GM04504 (cell line): ENCODE measurements at places on chromosomes 3 and 15.

DNA sequence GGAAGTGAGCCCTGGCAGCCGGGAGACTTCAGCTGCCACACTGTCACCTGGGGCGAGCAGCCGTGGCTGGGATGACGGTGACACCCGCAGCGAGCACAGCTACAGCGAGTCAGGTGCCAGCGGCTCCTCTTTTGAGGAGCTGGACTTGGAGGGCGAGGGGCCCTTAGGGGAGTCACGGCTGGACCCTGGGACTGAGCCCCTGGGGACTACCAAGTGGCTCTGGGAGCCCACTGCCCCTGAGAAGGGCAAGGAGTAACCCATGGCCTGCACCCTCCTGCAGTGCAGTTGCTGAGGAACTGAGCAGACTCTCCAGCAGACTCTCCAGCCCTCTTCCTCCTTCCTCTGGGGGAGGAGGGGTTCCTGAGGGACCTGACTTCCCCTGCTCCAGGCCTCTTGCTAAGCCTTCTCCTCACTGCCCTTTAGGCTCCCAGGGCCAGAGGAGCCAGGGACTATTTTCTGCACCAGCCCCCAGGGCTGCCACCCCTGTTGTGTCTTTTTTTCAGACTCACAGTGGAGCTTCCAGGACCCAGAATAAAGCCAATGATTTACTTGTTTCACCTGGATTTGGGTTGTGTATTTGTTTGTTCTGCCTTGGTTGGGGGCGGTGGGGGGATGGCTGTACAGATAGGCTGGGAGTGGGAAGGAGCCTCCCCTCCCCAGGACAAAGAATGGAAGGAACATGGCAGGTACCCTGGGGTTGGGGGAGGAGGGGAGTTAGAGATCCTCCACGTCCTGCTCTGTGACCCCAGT is 2.9 kb upstream of the GRM2 start:
- no peak for DNase-seq

- DNase-seq, result no peak
Observed at GRCh38 chr3:71277341-71277740, 306.2 kb downstream of the FOXP1 start.

DNA sequence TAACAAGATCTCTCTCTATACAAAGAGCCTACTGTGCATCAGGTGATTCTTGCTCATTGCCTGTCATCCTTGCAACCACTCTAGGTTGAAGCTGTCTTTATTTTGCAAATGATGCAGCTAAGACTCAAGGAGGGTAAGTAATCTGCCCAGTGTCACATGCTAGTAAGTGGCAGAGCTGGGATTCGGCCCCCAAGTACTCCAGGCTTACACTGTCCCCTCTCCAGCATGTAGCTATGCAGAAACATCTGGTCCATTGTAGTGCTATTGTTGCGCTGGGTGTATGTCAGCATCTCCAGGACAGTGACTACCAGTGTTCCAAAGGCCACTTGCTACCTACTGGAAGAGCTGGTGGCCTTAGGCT is 248.9 kb downstream of the SLCO3A1 start:
- DNase-seq, result no peak

- no peak for DNase-seq
Observed at GRCh38 chr15:97930230-97930629, 30.3 kb upstream of the ARRDC4 start.

GRCh38 chr3:177887475-177887874 is 648.8 kb upstream of the KCNMB2 start:
- no peak for DNase-seq

GRCh38 chr15:97733373-97733772 is 227.1 kb upstream of the ARRDC4 start:
- DNase-seq, result no peak

DNA sequence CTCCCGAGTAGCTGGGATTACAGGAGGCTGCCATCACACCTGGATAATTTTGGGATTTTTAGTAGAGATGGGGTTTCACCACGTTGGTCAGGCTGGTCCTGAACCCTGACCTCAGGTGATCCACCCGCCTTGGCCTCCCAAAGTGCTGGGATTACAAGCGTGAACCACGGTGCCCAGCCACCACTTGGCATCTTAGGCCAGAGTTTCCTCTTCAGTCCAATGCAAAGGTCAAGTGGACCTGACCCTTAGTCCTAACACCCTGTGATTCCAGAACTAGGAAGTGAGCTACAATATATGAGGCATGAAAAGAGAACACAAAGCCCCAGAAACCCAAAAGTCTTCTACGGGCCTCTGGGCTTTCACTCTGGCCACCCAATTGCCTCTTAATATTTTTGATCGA is 5.3 kb downstream of the MYLK start:
- no peak for DNase-seq

DNA sequence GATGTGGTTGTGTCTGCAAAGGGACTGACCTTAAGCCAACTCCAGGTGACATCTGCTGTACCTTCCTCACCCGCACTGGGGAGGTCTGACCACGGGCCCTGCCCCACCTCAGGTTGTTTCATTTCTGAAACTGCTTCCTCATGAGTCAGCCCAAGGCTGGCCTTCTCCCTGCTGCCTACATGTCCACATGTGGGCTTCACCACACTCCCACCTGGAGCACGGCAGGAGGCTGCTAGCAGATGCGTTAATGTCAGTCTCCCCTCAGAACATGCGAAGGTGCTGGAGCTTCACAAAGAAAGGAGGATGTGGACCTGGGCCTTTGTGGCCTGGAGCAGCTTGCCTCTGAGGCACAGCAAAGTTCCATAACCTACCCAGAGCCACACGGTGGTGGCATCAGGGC is 69.4 kb upstream of the PLXNA1 start:
- DNase-seq, result no peak

DNA sequence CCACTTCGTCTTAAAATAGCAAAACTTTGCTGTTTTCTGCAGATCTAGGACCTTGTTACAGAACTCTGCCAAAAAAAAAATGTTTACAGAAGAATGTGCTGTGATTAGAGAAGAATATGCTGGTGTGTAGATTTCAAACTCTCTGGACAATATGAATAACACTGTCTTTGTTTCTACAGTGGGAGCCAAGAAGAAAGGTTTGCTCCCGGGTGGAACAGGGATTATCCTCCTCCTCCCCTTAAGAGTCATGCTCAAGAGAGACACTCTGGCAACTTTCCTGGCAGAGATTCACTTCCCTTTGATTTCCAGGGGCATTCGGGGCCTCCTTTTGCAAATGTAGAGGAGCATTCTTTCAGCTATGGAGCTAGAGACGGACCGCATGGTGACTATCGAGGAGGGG is 27.3 kb downstream of the RBM6 start:
- DNase-seq, result no peak

DNA sequence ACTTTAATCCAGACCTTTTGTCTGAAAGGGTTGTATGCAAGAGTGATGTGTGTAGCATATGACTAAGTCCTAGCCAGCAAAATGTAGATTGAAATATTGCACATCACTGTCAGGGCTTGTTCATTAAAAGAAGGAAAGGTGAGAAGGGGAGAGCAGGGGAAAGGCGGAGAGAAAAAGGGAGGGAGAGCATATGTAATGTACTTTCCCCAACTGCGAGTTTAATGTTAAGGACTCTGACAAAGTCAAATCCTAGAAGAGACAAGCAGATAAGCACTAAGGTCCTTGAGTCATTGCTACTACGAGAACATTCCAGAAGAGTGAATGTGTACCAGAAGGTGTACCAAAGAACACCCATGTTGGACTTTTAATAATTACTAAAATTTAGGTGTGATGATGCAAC is 1336.7 kb downstream of the NSUN3 start:
- DNase-seq, result no peak

DNA sequence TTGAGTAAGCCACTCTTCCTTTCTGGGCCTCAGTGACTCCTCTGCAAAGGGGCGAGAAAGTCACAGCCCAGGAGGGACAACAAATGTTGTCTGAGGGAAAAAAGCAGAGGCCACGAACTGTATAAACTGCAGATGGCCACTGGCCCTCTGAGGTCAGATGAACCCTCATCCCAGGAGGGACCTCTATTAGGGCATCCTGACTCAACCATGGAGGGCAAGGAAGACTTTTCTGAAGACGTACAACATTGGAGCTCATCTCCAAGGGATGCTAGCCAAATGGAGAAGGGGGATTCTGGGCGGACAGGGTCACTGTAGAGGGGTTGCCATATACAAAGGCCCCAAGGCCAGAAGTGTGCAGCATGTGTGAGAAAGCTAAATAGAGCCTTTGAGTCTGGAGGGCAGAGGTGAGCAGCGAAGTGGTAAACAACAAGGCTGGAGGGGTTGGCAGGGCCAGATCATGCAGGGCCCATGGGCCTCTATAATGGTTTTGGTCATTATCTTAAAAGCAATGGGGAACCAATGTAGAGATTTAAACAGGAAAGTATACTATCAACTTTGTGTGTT is 16.7 kb downstream of the GRAMD2A start:
- no peak for DNase-seq

GRCh38 chr15:42665827-42666226 is 71.1 kb downstream of the CDAN1 start:
- DNase-seq, result no peak

DNA sequence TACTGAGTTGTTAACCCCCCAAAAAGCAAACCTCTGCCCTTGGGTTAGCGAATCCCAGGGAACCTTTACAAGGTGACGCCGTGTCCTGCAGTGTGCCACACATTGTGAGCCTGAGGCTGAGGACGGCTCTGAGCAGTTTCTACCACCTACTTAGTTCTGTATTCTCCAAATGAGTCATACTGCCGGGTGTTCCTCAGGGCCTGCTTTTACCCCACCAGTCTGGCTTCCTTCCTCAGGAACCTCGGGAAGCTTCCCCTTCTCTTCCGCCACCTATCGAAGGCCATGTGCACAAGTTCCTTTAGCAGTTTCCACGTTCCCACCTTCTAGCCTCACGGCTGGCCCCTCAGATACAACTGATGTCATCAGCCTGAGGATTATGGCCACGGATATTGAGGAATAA is 384.0 kb upstream of the TPM1 start:
- no peak for DNase-seq

- no peak for DNase-seq
Observed at GRCh38 chr3:143332026-143332425, 212.5 kb downstream of the CHST2 start.

GRCh38 chr15:60612400-60613048 is 133.6 kb upstream of the ICE2 start:
- no peak for DNase-seq

- no peak for DNase-seq
Observed at GRCh38 chr3:161640181-161640580, 143.6 kb downstream of the OTOL1 start.

- no peak for DNase-seq
Observed at GRCh38 chr15:59399465-59400102, 26.9 kb upstream of the MYO1E start.

- DNase-seq, result no peak
Observed at GRCh38 chr3:111862974-111863373, 3.9 kb downstream of the PHLDB2 start.

DNA sequence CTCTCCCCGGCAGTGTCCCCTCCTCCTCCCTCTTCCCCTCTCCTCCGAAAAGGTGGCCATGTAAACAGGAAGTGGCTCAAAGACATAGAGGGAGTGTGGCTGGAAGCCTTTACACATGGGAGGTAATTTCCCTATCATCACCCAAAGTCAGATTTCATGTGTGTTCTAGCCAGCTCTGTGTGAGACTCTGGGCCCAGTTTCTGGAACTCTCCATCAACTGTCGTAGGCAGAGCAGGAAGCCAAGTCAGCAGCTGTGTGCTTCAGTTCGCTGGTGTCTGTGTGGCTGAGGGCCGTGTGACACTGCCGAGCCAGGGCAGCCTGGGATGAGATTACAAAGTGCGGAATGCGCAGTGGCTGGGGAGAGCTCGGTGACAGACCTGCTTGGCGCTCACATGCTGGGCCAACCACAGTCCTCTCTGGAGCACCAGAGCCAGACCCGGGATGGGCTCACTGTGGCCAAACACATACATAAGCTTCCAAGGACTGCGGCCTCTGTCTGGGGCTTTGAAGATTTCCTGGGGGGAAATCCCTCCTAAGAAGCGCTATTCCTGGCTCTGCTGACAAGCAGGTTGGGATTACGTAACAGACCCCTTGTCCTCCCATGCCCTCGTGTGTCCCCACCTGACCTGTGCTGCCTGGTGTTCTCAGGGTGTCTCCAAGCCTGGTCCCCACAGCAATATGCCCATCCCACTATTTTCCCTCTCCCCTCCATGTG is 50.7 kb downstream of the UMPS start:
- DNase-seq, result peak; percentile 66

- DNase-seq, result no peak
Observed at GRCh38 chr3:112472691-112473090, 26.6 kb downstream of the BTLA start.

- DNase-seq, result no peak
Observed at GRCh38 chr3:112228786-112229185, 65.2 kb downstream of the SLC9C1 start.

DNA sequence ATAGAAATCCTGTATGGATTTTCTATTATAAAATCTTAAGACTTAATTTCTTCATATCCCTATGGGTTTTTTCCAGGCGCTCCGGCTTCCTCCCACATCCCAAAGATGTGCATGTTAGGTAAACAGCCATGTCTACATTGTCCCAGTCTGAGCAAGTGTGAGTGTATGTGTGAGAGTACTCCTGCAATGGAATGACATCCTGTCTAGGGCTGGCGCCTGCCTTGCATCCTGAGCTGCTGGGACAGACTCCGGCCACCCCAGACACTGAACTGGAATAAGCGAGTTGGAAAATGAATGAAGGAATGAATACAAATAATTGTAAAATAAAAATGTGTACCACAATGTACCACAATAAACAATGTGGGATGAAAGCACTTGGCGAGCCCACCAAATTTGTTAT is 69.2 kb downstream of the RFTN1 start:
- no peak for DNase-seq

DNA sequence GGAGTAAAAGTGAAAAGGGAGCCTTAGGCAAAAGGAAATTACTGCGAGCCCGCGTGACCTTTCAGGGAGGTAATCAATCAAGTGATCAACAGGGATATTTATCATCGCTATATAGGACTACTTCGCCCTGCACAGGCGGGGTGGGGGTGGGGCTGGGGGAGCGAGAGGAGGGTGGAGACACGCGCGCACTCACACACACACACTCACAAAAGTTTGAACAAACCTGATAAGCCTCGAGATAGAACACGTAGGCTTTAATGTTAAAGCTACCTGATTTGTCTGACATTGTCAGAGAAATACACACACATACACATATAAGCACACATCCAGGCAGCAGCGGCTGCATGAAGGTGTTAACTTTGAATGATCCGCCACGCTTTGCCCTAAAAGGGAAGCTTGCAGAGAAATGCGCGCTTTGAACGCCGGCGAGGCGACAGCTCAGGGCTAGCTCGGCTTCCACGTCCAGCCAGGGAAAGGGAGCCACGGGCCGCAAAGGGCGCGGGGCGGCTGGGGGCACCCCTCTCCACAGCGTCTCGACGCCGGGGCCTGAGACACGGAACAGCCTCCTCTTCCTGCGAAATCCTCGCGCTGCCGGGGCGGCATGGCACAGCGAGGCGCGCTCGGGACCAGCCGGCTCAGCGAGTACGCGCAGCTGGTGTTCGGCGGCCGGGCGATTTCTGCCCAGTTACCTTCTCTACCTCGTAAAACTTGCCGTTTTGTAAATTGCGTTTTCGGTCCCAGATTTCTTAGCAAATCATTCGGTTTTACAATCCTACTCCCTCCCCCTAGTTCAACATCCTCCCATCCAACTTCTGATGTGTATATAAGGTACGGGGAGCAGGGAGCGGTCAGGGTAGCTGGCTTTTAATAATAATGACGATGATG is 4.8 kb upstream of the MECOM start:
- DNase-seq, result no peak
